ENCODE measurements at places on chromosomes 1 and 21. TPM values are rescaled to one million over a fixed set of nuclear protein-coding genes. Genes with fewer than 3 reads are reported as not detected.

The ARTN gene
- 0.92 TPM for total RNA-seq

The TCHH gene
- 0.07 TPM for total RNA-seq

The BCL2L15 gene
- 0.88 TPM for total RNA-seq

The SPATA1 gene
- total RNA-seq, result not detected

The HPCAL4 gene
- total RNA-seq, result 1.8 TPM

The CCDC185 gene
- total RNA-seq, result not detected

The KLHDC8A gene
- 457 TPM for total RNA-seq

The TRPM2 gene
- total RNA-seq, result 3.4 TPM

The POGZ gene
- 58.7 TPM for total RNA-seq

The VWA5B1 gene
- 1.5 TPM for total RNA-seq

The GJA8 gene
- not detected for total RNA-seq

The DTL gene
- total RNA-seq, result 0.11 TPM

The NCAM2 gene
- total RNA-seq, result 1.9 TPM

The PLPPR4 gene
- 0.34 TPM for total RNA-seq

The GSTM5 gene
- total RNA-seq, result 183 TPM

The RPF1 gene
- 28.0 TPM for total RNA-seq

The LCE1D gene
- not detected for total RNA-seq

The KIF26B gene
- 4.0 TPM for total RNA-seq

The CD101 gene
- total RNA-seq, result 0.53 TPM

The LHX8 gene
- not detected for total RNA-seq

The AMIGO1 gene
- 16.1 TPM for total RNA-seq

The PSRC1 gene
- 5.8 TPM for total RNA-seq

The FAM72D gene
- 0.23 TPM for total RNA-seq

The NTRK1 gene
- 0.34 TPM for total RNA-seq

The SYTL1 gene
- total RNA-seq, result 3.4 TPM

The PROK1 gene
- total RNA-seq, result 245 TPM

The WLS gene
- total RNA-seq, result 168 TPM

The IRF6 gene
- 24.2 TPM for total RNA-seq

The BOLA1 gene
- total RNA-seq, result 11.6 TPM

The HSPA13 gene
- 29.1 TPM for total RNA-seq

Measured in ovary (tissue), 10 donors.